ENCODE measurements at places on chromosomes 16 and 17. TPM values are rescaled to one million over a fixed set of nuclear protein-coding genes. Genes with fewer than 3 reads are reported as not detected.
A peak's percentile ranks its signal among the peaks of the same experiment; 100 is the strongest.

DNA sequence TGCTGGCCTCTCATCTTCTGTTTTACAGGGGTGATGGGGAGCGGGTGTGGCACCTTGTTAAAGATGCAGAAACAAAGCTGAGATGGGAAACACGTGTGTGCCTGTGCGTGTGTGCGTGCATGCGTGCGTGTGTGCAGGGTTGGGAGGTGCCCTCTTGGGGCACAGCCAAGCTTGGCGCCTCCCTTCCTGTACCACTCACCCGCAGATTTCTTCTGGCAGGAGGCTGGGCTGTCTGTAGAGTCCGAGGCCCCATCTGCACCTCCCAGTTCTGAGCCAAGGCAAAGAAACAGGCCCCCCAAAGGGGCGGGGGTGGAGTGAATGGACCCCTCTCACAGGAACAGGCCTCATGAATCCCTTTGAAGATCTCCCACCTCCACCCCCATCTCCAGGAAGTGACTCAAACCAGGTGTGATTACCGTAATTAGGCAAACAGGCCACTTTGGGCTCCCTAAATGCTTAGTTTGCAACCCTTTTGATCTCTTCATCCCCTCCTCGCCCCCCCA is 20.9 kb downstream of the TNS4 start:
- no peak overlapping the region for H3K27ac ChIP-seq
- peaks cover 16% of the 10 kb centered on the region for H3K4me1 ChIP-seq
- H3K36me3 ChIP-seq, result no peaks in the 10 kb centered on the region
- H3K27me3 ChIP-seq, result no peaks in the 10 kb centered on the region
- DNase-seq, result peak; percentile 43

DNA sequence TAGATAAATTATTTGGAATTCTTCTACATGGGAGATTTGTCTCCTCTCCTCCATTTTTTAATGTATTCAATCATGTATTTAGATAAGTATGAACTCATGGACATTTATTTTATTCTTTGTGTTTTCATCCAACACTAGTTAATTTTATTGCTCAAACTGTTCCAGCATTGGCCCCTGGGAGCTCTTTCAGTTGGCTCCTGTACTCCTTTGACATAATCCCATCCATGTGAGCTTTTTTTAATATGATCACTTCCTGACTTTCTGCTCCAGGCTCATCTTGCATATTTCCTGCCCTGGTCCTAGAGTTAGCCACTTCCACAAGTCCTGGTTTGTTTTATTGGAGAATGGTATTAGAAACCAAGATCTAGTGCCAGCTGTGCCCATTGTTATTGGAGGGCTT is 419.0 kb upstream of the CDH11 start:
- DNase-seq, result no peak
- peaks cover 18% of the 10 kb centered on the region for H3K4me1 ChIP-seq
- no peak overlapping the region for H3K27ac ChIP-seq
- no peak overlapping the region for H3K4me3 ChIP-seq
- H3K27me3 ChIP-seq, result no peaks in the 10 kb centered on the region

The ZSCAN10 gene
- total RNA-seq, result not detected

The ANKRD13B gene
- total RNA-seq, result 18.5 TPM

GRCh38 chr16:89187032-89187769 is 13.1 kb downstream of the SLC22A31 start:
- H3K4me1 ChIP-seq, result peaks cover 2% of the 10 kb centered on the region
- H3K27me3 ChIP-seq, result no peaks in the 10 kb centered on the region

GRCh38 chr17:38440614-38441397 is 12.5 kb downstream of the ARHGAP23 start:
- H3K4me3 ChIP-seq, result no peak overlapping the region
- no peak overlapping the region for H3K27ac ChIP-seq
- H3K36me3 ChIP-seq, result peaks cover 9% of the 10 kb centered on the region
- peak; percentile 81 for DNase-seq
- no peaks in the 10 kb centered on the region for H3K27me3 ChIP-seq

DNA sequence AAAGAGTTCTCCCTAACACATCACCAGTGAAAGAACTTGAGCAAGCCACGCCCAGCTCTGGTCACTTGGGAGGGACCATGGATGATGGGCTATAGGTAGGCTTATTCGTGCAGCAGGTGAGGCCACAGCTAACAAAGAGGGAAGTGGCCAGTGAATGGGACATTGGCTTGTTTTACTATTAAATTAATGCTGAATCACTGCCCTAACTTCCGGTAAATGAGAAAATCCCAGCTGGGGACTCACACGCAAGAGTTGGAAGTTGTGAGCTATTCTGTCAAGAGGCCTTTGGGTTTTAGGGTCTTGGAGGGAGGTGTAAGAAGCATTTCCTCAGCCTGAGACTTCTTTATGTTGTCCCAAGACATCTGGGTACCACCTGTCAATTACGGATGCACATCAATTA is 315.3 kb downstream of the XYLT1 start:
- DNase-seq, result no peak
- H3K4me1 ChIP-seq, result no peaks in the 10 kb centered on the region
- no peak overlapping the region for H3K27ac ChIP-seq
- H3K27me3 ChIP-seq, result no peaks in the 10 kb centered on the region
- H3K4me3 ChIP-seq, result no peak overlapping the region

DNA sequence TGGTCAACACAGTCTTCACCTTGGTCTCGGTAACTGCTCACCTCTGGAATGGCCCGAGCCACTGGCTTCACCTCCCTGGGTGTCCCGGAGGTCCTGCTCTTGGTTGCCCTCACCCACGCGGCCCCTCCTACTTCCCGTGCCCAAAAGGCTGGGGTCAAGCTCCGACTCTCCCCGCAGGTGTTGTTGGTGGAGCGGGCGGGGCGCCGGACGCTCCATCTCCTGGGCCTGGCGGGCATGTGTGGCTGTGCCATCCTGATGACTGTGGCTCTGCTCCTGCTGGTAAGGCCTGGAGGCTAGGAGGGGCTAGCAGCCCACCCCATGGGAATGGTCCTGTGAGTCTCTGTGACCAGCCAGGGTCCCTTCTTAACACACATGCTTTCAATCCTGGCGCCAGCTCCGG is 3.4 kb downstream of the SLC2A4 start:
- H3K4me1 ChIP-seq, result peaks cover 9% of the 10 kb centered on the region
- no peak overlapping the region for H3K4me3 ChIP-seq
- DNase-seq, result peak; percentile 4
- peaks cover 48% of the 10 kb centered on the region for H3K27me3 ChIP-seq

DNA sequence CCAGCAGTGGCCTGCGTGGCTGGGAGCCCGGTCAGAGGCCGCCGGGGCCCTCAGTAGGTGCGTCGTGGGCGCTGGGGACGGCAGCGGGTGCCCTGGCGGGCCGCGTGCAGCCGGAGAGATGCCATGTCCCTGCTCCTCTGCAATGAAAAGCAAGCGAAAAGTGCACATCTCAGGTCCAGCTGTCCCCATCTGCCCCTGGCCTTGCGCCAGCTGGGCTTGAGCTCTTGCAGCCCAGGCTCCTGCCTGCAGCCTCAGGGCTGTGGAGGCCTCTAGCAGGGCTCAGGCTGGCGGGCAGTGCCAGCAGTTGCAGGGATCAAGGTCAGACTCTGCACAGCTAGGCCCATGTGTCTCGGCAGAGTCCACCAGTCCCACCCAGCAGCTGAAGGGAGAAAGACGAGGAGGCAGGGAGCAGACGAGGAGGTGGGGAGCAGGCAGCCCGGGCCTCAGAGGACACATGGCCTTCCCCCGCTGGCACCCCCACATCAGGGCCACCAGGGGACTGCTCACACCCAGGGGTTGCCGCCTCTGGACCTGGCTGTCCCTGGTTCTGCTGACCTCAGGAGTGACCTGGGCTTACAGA is 11.2 kb downstream of the SLC16A3 start:
- DNase-seq, result peak; percentile 87
- H3K4me1 ChIP-seq, result peaks cover 38% of the 10 kb centered on the region
- no peak overlapping the region for H3K4me3 ChIP-seq
- peaks cover 68% of the 10 kb centered on the region for H3K36me3 ChIP-seq
- no peaks in the 10 kb centered on the region for H3K27me3 ChIP-seq

The PRSS22 gene
- not detected for total RNA-seq

DNA sequence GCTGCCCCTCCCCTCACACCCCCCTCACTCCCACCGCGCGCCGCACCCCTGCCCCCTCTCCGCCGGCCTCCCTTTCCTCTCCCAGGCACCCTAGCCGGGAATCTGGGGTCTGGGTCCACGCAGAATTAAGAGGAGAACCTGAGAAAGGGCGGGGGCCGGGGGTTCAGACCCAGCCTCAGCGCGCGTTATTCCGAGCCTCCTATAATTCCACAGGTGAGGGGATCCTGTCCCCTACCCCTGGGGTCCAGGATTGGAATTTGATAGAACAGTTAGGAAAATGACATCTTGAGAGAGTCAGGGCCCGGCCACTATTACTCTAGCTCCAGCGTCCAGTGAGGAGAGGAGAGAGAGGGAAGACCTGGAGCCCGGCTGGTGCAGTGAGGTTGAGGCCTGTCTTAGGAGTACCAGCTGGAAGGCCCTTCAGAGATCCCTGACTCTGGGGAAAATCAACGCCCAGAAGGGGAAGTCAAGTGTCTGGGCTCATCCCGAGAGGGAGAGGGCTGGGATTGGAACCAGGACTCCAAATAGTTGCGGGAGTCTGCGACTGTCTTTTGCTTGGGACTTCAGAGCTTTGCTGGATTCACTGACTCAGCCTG is 17.3 kb downstream of the GRB7 start:
- peaks cover 18% of the 10 kb centered on the region for H3K27me3 ChIP-seq
- H3K27ac ChIP-seq, result no peak overlapping the region
- H3K36me3 ChIP-seq, result no peaks in the 10 kb centered on the region
- H3K4me3 ChIP-seq, result peak overlapping the region; percentile 84
- peaks cover 5% of the 10 kb centered on the region for H3K4me1 ChIP-seq

The KRTAP4-1 gene
- total RNA-seq, result not detected

The SBK1 gene
- total RNA-seq, result not detected

- peak; percentile 72 for DNase-seq
- H3K27me3 ChIP-seq, result peaks cover 31% of the 10 kb centered on the region
- H3K27ac ChIP-seq, result no peak overlapping the region
Observed at GRCh38 chr17:45256114-45256966, 5.6 kb downstream of the SPATA32 start.

GRCh38 chr16:3594316-3595109 is 16.9 kb downstream of the SLX4 start:
- H3K4me1 ChIP-seq, result no peaks in the 10 kb centered on the region
- no peaks in the 10 kb centered on the region for H3K27me3 ChIP-seq
- H3K27ac ChIP-seq, result no peak overlapping the region
- no peak overlapping the region for H3K4me3 ChIP-seq

- peaks cover 43% of the 10 kb centered on the region for H3K4me1 ChIP-seq
- H3K27ac ChIP-seq, result no peak overlapping the region
- no peak for DNase-seq
Observed at GRCh38 chr17:13572581-13572980, 29.1 kb downstream of the HS3ST3A1 start.

DNA sequence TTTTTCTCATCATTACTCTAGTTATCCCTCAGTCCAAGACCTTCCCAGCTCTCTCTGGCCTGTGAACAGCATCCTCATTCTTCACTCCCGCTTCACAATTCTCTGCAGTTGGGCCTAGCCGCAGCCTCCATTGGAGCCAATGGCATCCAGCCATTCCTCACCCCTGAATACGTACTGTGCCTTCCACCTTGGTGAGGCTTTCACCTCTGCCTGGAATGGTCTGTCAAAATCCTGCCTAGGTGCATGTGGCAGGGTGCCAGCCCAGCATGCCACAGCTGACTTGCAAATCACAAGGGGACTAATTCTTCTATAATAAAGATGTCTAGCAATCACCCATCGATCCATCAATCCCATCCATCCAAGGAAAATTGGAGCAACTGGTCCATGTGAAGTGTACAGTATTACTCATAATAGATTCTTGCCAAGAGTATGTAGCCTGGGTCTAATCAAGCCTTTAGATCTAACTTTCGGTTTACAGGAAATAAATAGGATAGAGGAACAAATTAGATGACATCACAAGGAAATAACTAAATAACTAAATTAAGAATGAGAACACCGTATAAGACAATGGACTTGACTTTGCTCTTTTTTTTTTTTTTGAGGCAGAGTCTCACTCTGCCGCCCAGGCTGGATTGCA is 5.1 kb upstream of the CX3CL1 start:
- no peak overlapping the region for H3K4me3 ChIP-seq
- no peak overlapping the region for H3K27ac ChIP-seq
- peak; percentile 47 for DNase-seq
- peaks cover 11% of the 10 kb centered on the region for H3K27me3 ChIP-seq
- no peaks in the 10 kb centered on the region for H3K36me3 ChIP-seq
- peaks cover 3% of the 10 kb centered on the region for H3K4me1 ChIP-seq

GRCh38 chr17:82374626-82375331 is 3.2 kb downstream of the UTS2R start:
- peaks cover 68% of the 10 kb centered on the region for H3K27me3 ChIP-seq
- DNase-seq, result peak; percentile 81

DNA sequence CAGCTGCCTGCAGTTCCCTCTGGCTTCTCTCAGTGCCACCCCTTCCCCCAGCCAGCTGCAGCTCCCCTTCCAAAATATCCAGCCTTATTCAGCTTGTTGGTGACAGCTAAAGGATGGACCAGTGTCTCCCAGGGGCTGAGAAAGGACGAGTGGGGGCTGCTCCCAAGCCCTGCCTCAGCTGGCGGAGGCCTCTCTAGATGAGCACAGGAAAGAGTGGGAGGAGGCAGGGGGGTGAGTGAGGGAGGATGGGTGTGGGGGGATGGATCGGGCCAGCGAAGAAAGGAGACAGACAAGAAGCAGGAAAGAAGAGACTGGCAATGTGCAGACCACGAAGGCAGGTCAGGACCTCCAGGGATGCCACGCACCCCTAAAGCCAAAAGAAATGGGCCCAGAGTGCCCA is 17.5 kb downstream of the PIPOX start:
- H3K4me1 ChIP-seq, result no peaks in the 10 kb centered on the region
- H3K36me3 ChIP-seq, result no peaks in the 10 kb centered on the region
- H3K4me3 ChIP-seq, result no peak overlapping the region
- DNase-seq, result no peak
- H3K27me3 ChIP-seq, result peaks cover 13% of the 10 kb centered on the region

- DNase-seq, result no peak
- no peaks in the 10 kb centered on the region for H3K27me3 ChIP-seq
- no peak overlapping the region for H3K27ac ChIP-seq
- no peaks in the 10 kb centered on the region for H3K36me3 ChIP-seq
- no peaks in the 10 kb centered on the region for H3K4me1 ChIP-seq
Observed at GRCh38 chr17:33115366-33115765, 123.7 kb downstream of the SPACA3 start.

- H3K36me3 ChIP-seq, result no peaks in the 10 kb centered on the region
- peaks cover 22% of the 10 kb centered on the region for H3K4me1 ChIP-seq
- no peak overlapping the region for H3K4me3 ChIP-seq
- H3K27me3 ChIP-seq, result no peaks in the 10 kb centered on the region
- no peak for DNase-seq
Observed at GRCh38 chr16:73204359-73205152, 156.6 kb upstream of the ZFHX3 start.

DNA sequence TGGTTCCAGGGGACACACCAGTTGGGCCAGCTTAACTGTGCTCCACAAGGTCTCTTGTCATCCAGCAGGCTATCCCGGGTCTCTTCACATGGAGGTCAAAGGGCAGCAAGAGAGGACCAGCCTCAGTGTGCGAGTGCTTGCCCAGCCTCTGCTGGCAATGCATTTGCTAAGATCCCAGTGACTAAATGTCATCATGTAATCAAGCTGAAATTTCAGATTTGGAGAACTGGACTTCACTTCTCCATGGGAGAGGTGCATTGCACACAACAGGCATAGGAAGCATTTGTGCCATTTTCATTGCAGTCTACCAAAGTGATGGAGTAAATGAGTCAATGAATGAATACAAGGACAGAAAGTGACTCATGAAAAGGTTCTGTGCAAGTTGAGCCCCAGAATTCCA is 51.2 kb upstream of the KDM8 start:
- no peaks in the 10 kb centered on the region for H3K27me3 ChIP-seq
- H3K4me1 ChIP-seq, result peaks cover 4% of the 10 kb centered on the region
- no peaks in the 10 kb centered on the region for H3K36me3 ChIP-seq
- H3K4me3 ChIP-seq, result no peak overlapping the region

GRCh38 chr17:35866341-35866950 is 2.2 kb downstream of the HEATR9 start:
- no peaks in the 10 kb centered on the region for H3K27me3 ChIP-seq
- peaks cover 2% of the 10 kb centered on the region for H3K4me1 ChIP-seq
- H3K4me3 ChIP-seq, result no peak overlapping the region
- no peak for DNase-seq
- H3K36me3 ChIP-seq, result no peaks in the 10 kb centered on the region
- no peak overlapping the region for H3K27ac ChIP-seq

Measured in osteoblast (primary cell).